Fibroblast of skin of abdomen (primary cell): ENCODE measurements at places on chromosomes 2 and 18.

DNA sequence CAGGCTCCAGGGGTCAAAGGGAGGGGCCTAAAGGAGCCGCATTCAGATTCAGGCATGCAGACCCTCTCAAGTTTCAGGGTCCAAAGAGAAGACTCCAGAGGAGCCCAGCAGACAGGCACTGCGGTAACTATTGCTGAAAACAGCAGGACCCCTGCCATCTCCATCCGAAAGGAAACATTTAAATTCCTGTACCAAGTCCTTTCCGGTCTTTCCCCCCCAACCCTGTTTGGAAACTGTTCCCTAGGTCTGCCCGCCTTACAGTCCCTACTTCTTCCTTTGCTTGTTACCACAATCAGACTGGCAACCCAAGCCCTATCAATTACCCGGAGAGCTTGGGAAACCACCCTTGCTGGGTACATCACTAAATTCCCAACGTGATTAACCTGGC lies 82.0 kb downstream of the DNMT3A start:
- DNase-seq: no peak

- DNase-seq: peak; percentile 98
Observed at GRCh38 chr2:234679741-234680687, 183.1 kb upstream of the ARL4C start.

DNA sequence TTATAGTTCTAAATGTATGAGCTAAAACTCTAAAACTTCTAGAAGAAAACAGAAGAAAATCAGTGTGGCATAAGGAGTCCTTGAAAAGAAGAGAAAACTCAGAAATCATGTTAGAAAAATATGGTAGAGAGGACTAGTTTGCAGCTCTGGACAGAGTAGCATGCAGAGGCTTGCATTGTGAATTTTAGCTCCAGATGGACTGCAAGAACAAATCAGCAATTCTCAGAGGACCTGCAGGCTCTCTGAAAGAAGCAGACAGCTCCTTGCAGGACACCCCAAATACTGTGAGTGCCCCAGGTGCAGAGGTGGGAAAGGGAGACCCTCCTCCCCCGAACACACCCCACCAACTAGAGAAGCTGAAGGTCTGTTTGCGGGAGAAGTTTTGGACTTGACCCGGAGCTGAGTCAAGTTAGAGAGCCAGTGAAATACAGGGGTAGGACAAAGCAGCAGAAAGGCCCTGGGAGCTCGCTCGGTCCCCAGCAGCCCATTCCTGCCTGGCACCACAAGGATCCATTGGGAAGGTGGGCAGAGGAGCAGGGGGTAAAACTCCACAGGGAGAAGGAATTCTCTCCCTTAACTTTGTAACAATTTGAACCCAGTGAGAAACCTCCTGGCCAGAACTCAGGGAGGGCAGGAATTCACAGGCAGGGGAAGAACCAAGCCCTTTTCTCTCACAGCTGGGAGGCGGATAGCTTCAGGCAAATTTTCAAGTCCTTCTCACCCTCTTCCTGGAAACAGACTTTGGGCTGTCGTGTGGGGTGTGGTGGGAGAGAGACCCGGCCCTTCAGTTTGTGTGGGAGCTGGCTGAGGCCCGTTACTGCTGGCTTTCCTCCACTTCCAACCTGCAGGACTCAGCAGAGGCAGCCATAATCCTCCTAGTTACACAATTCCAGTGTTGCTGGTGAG lies 216.2 kb upstream of the SLC35G4 start:
- no peak for DNase-seq

DNA sequence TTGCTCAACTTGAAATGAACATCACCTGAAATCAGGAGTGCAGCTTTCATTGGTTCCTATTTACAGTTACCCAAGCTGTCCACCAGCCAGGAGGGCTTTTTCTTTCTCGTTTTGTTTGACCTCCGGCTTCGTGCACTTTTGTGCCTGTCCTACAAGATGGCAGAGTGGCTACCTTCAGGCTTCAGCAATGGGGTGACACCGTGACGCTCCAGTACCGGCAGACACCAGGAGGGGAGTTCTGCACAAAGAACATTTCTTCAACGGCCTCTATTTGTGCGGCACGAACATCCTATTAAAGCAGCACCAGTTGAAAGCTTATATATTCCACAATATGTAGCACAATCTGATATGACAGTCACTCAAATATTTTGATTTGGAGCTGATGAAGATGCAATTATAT lies 18.3 kb downstream of the RNASEH1 start:
- DNase-seq: no peak
